ENCODE measurements at places on chromosomes 5 and 9.

- DNase-seq, result no peak
Measured at GRCh38 chr5:15255576-15255975, 244.4 kb upstream of the FBXL7 start.

DNA sequence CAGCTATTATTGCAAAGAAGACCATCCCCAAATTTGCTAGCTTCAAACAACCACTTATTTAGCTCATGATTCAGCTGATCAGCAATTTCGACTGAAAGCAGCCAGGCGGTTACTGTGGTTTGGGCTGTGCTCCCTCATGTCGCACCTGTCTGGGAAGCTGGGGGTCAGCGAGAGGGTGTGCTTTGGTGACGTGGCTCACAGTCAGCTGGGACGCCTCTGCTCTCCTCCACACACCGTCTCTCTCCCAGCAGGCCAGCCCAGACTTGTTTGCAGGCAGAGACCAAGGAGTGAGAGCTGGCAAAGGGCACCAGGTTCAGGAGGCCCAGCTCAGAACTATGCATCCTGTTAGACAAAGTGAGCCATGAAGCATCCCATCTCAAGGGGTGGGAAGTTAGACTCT is 140.9 kb downstream of the SYK start:
- no peak for DNase-seq

GRCh38 chr9:91858213-91859030 is 91.6 kb downstream of the ROR2 start:
- no peak for DNase-seq

DNA sequence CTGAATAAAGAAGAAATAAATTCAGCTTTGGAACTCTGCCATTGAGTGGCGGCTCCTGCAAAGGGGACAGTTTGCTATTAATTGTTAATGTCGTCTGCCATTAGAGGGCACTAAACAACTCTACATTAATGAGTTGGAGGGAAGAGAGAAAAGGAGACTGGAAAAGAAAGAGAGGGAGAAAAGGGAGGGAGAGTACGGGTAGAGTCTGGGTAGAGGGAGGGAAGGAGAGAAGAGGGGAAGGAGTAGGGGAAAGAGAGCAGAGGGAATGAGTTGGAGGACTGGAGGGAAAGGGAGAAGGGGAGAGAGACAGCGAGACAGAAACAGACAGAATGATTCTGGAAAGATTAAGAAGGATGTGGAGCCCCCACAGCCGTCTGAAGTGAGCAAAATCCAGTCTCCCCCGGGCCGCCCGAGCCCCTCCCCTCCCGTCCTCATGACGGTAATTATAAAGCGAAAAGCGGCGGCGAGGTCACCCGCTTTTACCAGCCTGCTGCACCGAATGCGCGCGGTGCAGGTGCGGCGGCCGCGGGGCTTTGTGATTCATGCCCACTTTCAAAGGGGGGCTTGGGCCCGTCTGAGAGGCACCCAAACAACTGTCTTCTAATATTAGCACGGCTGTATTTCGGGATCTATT is 1.9 kb upstream of the FST start:
- no peak for DNase-seq
